ENCODE measurements at places on chromosomes 2 and 18.

- no peak for DNase-seq
Observed at GRCh38 chr18:55768255-55768654, 180.3 kb upstream of the TCF4 start.

GRCh38 chr2:116074161-116074560, 1631.7 kb downstream of the DPP10 start:
- no peak for DNase-seq

DNA sequence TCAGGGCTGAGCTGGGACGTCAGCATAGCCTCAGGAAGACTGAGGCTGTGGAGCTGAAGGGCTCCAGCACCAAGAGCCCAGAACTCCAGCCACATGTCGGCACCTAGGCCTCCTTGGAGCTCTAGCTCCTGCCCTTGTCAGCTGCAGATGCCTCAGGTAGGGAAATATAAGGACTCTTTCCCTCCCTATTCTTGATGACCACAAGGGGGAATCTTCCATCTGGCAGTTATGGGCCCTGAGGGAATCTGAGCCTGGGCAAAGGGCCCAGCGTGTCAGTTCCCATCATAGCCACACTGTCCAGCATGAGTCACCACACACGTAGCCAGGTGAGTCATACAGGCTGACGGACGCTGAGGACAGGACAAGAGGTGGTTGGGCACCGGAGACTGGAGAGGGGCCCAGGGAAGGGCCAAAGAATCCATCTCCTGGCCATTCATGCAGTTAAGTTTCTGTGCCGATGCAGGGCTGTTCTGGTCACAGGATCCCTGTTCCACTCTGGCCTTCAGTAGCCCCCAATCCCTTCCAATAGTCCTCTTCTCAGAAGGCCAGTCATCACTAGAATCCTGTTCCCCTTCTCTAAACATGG, 1.8 kb downstream of the MPV17 start:
- no peak for DNase-seq

DNA sequence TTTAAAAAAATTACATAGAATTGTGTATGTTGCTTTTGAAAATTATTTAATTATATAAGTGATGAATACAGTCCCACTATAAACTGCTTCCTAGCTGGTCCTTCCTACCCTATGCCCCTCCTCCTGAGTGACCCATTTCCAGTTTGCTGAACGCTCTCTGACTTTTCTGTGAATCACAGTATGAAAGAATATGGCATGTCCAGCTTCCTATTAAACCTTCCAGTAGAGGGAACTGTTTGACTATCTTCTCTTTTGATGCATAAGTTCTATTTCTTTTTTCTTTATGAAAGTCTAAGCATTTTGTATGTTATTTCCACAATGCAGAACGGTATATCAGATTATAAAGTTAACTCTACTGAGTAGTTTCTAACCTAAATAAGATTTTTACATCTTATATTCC, 41.3 kb downstream of the PSMG2 start:
- DNase-seq: peak; percentile 76

DNA sequence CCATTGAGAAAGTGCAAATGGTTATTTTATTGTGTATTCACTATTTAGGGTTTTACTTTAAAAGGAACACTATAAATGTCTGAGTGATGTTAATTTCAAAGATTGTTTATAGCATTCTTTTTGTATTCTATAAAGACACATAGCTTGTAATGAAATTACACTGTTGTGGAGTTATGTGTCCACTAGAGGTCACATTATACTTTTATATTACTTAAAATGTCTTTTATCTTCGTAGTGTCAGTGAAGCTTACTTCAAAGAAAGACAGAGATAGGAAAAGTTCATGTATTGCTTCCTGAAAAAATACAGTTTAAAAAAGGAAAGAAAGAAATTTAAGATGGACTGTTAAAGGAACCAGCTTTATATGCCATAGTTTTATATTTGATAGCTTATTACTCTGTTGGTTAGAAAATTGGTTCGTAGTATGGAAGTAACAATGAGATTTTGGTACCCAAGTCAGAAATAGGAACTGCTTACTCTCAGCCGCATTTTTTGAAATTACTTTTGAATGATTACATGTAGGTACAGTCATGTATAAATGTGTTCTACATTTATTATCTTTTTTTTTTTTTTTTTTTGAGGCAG, 20.5 kb downstream of the APLF start:
- peak; percentile 32 for DNase-seq

DNA sequence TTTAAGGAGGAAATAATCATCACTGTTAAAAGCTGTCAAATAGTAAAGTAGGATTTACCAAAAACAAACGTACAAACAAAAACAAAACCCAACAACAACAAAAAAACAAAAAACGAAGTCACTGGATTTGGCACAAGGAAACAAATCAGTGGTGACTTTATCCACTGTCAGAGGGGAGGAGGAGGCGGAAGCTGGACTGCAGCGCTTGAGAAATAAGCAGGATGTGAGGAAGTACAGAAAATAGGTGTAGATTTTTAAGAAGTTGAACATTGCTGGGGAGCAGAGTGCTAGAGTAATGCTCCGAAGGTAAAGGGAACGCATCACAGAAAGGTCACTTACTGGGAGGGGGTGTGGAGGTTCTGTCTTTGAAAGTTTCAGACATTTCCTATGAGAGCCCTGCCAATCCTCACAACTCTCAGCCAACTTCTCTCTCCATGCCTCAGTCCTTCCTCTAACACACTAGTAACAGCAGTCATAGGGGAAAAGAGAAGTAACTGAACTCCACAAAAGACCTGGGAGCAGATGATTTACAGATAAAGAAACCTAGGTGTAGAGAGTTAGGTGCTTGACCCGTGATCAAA, 220.2 kb upstream of the SMAD7 start:
- peak; percentile 47 for DNase-seq

DNA sequence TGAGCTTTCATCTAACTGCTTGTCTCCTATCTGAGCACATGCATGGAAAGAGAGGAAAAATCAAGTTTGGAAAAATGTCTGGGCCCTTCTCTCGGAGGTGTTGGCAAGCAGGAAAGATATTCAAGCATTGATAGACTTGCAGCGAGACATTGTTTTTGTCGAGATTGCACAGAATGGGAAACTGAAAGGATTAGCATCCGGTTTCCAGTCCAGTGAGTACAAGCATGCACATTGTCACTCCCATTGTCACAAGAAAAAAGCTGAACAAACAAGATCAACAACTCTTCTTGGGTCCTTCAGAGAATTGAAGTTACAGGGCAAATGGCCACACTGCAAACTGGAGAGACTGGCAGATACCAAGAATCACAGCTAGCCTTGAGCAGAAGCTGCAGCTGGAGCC, 19.6 kb upstream of the MC5R start:
- no peak for DNase-seq

DNA sequence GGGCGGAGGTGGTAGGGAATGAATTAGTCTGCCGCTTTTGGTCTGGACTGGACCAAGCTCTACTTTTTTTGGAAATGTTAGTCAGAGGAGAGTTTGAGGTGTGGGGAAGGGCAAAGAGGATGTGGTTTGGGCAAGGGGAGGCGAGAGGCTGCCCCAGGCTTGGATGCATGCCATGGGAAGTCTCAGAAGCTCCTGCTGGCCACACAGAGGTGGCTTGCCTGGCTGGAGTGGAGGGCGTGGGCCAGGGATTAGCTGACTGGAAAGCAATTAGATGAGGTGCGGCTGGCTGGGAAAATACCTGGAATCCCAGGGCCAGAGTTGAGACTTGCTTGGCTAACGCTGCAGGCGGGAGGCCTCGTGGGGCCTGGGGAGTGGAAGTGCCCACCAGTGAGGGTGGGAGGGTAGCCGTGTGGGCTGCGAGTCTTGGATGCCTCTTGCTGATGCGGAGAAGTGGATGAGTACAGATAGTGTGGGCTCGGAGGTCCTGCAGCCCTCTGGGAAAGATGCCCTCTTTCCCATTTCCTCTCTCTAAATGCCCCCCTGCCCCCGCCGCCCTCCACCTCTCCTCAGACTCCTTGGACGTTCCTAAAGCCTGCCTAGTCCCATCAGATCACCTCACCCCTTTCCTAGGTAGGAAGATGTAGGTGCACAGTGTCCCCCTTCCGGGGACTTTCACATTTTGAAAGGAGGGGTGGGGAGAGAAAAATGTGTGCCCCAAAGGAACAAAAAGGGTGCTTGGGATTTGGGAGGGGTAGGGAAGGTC, 117.6 kb downstream of the SMAD7 start:
- peak; percentile 64 for DNase-seq

GRCh38 chr2:38243186-38243880, 133.7 kb downstream of the ATL2 start:
- no peak for DNase-seq

DNA sequence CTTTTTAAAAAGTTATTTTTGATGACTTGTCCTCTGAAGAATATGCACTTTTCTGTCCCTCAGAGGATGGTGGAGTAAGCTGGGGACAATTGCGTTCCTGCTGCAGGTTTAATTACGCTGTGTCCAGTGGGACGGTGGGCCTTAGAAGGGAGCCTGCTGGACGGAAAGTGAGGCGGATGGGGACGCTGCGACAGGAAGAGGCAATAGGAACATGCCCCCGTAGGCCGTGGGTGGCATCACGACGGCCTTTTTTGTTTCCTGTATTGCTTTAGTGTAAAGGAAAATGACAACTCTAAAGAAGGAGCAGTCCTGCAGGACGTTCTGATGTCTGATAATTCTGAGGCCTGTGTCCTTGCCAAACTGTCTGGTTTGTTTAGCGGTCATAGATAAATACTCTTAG, 121.6 kb downstream of the NFATC1 start:
- no peak for DNase-seq

DNA sequence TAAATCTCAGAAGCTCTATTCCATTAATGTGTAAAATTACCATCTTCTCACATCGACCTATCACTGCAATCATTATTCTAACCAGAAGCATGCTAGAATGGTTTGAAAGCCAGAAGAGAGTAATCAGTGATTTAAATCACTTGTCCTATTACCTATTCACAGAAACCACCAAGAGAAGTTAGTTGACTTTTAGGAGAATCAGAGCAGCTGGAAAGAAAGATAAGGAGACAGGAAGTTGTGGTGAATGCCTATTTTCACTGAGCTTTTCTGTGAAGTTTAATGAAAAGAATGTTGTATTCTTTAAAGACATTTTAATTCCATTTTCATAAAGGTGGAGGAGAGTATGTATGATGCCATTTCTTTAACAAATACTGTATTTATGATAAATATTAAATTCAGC, 352.6 kb upstream of the CRIM1 start:
- peak; percentile 65 for DNase-seq

DNA sequence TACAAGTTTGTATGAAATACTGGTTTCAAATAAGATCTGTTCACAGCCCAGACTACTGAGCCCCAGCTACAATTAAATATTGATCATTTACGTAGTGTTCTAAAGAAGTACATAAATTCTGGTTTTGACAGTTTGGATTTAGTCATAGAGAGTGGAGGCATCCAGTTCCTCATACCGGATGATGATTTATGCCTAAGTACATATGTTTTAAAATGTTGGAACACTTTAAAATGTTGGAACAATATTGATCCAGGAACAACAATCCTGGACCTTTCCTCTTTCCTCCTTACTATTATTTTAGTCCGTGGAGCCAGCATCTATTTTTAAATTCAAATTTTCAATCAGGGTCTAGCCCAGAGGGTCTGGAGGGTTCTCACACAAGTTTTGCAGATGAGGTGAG, 22.8 kb upstream of the TTN start:
- DNase-seq: no peak

GRCh38 chr2:46831051-46831868, 84.3 kb downstream of the MCFD2 start:
- DNase-seq: no peak

- DNase-seq: no peak
Observed at GRCh38 chr2:64930258-64930671, 58.9 kb upstream of the SLC1A4 start.

DNA sequence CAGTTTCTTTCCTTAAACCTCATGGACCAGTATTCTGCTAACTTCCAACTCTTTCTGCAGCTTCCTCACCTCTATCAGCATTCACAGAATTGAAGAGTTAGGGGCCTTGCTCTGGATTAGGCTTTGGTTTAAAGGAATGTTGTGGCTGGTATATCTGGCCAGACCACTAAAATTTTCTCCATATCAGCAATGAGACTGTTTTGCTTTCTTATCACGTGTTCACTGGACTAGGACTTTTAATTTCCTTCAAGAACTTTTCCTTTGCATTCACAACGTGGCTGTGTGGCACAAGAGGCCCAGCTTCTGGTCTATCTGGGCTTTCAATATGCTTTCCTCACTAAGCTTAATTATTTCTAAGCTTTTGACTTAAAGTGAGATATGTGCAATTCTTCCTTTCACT, 33.4 kb downstream of the SP3 start:
- DNase-seq: no peak

DNA sequence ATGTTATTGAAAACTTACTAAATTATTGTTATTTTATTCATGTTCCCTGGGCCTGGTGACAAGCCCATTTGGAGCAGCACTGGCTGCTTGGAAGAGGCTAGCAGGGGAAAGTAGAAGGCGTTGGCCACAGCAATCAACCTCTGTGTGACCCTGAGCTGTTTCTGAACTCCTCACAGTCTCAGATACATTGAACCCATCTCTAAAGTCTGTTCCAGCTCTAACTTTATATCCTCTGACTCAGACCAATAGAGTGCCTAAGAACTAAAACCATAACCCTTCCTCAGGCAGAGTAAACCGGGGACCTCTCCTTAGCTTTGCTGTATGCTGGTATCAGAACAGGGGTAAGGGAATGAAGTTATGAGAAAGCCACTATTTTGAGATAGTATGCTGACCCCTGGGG, 96.4 kb upstream of the NOL4 start:
- DNase-seq: no peak

DNA sequence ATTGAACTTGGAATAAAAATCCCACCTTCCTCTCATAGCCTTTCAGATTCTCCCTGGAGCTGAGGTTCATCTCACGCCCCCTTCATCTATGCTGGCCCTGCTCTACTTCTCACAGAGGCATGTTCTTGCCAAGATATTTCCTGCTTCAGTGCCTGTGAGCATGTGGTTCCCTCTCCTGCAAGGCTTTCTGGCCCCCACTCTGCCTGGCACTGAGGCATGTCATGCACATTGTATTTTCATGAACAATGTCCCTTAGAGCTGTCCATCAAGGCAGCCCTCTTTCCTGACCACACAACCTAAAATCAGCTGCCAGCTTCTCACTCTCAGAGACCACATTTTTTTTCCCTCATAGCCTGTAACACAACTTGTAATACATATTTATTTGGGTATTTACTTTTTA, 18.0 kb upstream of the HK2 start:
- no peak for DNase-seq

GRCh38 chr2:164145093-164145987, 409.5 kb upstream of the FIGN start:
- DNase-seq: no peak

DNA sequence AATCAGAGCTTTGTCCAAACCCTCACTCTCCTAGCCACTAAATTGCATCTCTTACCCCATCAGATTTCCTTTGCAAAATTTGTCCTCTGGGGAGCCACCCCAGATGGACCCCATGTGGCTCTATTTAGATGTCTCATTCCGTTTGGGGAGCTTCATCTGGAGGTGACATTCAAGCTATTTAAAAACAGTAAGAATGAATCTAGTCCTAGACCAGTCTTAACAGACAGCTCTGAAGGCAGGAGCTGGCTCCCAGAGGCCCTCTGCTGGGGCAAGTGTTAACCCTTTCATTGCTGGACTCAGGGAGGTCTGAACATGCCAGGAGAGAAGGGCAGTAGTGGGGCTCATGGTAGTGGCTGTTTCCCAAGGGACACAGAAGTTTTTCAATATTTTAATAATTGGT, 59.2 kb downstream of the RPL37A start:
- DNase-seq: no peak

Measured in common myeloid progenitor, CD34-positive (primary cell).